ENCODE measurements at places on chromosomes 12 and 14.
A peak's percentile ranks its signal among the peaks of the same experiment; 100 is the strongest.

- no peaks in the 10 kb centered on the region for H3K36me3 ChIP-seq
- H3K4me3 ChIP-seq = no peak overlapping the region
- H3K4me1 ChIP-seq = peaks cover 12% of the 10 kb centered on the region
- H3K27ac ChIP-seq = no peak overlapping the region
- DNase-seq = no peak
These were observed 162.3 kb downstream of the DAD1 start for GRCh38 chr14:22426711-22427110.

- peak overlapping the region; percentile 95 for H3K27ac ChIP-seq
- peaks cover 36% of the 10 kb centered on the region for H3K36me3 ChIP-seq
- H3K27me3 ChIP-seq = no peaks in the 10 kb centered on the region
- DNase-seq = peak; percentile 86
- H3K4me3 ChIP-seq = peak overlapping the region; percentile 59
These were observed 38.7 kb downstream of the SH2B3 start for GRCh38 chr12:111444314-111444924.

- no peak overlapping the region for H3K4me3 ChIP-seq
- no peak for DNase-seq
- H3K27me3 ChIP-seq = no peaks in the 10 kb centered on the region
- no peaks in the 10 kb centered on the region for H3K4me1 ChIP-seq
- no peak overlapping the region for H3K27ac ChIP-seq
These were observed 56.2 kb downstream of the MIPOL1 start for GRCh38 chr14:37253905-37254304.

DNA sequence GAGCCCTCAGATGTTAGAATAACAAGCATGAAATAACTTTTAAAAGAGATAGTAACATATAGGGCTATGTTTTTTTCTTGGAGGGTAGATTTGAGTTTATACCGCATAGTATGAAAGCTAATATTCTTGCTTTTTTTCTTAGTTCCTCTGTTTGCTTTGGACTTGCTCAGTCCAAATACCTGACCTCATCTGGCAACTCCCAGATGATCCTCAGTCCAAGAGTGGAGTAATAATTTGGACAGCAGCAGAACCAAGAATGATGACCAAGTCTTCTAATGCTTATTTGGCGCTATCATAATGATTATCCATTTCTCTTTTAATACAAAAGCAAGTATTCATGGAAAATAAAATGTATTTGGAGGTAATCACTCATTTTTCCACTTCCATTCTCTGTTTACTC, 45.6 kb downstream of the GUCY2C start:
- no peaks in the 10 kb centered on the region for H3K27me3 ChIP-seq

- DNase-seq = no peak
- H3K4me1 ChIP-seq = peaks cover 15% of the 10 kb centered on the region
- no peak overlapping the region for H3K4me3 ChIP-seq
- no peak overlapping the region for H3K27ac ChIP-seq
These were observed 45.7 kb upstream of the ITPR2 start for GRCh38 chr12:26878661-26879119.

DNA sequence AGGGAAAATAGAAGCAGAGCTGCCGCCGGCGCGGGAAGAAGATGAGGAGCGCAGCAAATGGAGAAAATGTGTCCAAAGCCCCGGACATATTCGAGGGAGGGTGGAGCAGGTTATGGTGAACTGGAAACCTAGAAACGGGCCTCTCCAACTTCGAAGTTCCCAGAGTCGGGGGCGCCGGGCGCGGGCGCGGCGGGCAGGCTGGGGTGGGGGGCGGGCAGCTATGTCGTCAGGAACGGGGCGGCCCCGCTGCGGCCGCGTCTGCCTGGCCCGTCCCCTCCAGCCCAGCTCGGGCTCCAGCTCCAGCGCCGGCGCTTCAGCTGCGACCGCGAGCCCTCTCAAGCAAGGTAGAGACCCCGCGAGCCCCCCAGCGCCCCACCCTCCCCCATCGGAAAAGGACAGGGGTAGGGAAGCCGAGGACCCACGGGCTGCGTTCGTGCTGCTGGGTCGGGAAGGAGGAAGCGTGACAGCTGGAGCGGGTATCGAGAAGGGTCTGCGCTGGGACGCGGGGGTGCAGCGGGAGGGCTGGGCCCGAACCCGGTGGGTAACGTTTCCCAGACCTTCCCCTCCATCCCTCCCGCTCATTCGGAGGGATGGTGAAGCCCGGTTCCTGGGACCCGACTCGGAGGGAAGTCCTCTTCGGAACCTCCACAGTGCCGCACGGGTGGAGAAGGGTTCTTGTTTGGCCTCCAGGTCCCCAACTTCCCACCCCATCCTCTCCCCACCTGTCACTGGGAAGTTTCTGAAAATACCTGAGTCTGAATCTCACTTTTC, 1.0 kb downstream of the DGKA start:
- H3K27ac ChIP-seq = peak overlapping the region; percentile 83
- no peaks in the 10 kb centered on the region for H3K27me3 ChIP-seq
- H3K36me3 ChIP-seq = no peaks in the 10 kb centered on the region
- H3K4me3 ChIP-seq = peak overlapping the region; percentile 99
- peaks cover 8% of the 10 kb centered on the region for H3K4me1 ChIP-seq

- no peaks in the 10 kb centered on the region for H3K36me3 ChIP-seq
- peaks cover 15% of the 10 kb centered on the region for H3K27me3 ChIP-seq
- no peak overlapping the region for H3K4me3 ChIP-seq
- H3K27ac ChIP-seq = no peak overlapping the region
These were observed 4.9 kb downstream of the HRK start for GRCh38 chr12:116876151-116876869.

DNA sequence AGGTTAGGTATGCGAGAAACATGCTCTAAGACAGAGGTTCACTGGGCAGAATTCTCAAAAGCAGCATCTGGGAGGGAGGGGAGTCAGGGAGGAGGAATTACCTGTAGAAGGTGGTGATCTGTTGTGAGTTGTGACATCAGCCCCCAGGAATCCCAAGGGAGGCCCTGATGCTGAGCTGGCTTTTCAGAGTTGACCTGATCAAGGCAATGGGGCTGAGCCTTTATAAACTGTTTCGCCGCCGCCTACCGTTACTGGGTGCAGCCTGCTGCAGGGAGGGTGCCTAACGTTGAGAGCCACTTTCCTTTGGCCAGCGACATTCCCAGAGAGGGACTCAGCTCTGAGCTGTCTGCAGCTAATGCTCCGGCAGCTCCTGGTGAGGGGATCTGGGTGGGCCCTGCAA, 257.9 kb upstream of the TMEM132C start:
- no peak overlapping the region for H3K27ac ChIP-seq
- H3K4me1 ChIP-seq = no peaks in the 10 kb centered on the region
- H3K4me3 ChIP-seq = no peak overlapping the region
- H3K27me3 ChIP-seq = no peaks in the 10 kb centered on the region

DNA sequence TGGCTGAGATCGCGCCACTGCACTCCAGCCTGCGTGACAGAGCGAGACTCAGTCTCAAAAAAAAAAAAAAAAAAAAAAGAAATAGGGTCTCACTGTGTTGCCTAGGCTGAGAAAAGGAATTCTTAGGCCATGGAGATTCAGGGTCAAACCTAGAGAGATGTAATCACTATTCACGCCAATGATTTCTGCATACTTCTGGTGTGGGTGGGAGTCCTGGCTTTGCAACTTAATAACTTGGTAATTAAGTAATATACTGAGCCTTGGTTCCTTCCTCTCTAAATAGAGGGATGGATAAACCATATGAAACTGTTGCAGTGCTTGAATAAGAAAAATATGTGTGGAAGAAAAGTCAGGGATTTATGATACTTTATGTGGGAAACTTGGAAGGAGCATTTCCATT, 2.7 kb downstream of the ZNF410 start:
- DNase-seq = no peak
- peaks cover 11% of the 10 kb centered on the region for H3K4me1 ChIP-seq
- H3K27me3 ChIP-seq = no peaks in the 10 kb centered on the region
- peaks cover 3% of the 10 kb centered on the region for H3K36me3 ChIP-seq
- H3K27ac ChIP-seq = no peak overlapping the region

DNA sequence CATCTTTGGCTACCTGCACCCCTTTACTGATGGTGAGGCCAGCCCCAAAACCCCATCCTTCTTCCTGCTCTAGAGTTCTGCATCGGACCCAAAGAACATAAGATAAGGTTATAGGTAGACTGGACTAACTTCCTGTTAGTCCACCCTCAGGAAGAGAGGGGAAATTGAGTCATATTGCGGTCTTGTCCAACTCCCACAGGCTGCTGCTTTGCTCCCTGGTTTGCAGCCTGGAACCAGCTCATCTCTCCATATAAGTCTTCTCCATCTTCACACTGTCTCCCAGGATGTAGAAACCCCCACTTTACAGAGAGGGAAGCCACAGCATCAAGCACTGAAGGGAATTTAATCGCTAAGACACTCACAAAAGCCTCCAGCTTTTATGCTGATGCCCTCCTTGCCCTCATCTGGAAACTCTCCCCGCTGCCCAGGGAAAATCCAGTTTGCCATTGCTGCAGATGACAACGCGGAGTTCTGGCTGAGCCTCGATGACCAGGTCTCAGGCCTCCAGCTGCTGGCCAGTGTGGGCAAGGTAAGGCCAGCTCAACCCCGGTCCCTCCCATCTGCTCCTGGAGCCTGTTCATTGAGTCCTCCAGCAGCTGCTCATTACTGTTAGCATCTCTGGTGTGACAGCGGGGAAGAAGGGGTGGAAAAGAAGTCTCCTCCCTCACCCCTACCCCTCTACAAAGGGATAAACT, 85.3 kb downstream of the B4GALNT3 start:
- no peaks in the 10 kb centered on the region for H3K27me3 ChIP-seq
- H3K4me1 ChIP-seq = no peaks in the 10 kb centered on the region
- no peak overlapping the region for H3K4me3 ChIP-seq
- no peaks in the 10 kb centered on the region for H3K36me3 ChIP-seq
- no peak for DNase-seq

DNA sequence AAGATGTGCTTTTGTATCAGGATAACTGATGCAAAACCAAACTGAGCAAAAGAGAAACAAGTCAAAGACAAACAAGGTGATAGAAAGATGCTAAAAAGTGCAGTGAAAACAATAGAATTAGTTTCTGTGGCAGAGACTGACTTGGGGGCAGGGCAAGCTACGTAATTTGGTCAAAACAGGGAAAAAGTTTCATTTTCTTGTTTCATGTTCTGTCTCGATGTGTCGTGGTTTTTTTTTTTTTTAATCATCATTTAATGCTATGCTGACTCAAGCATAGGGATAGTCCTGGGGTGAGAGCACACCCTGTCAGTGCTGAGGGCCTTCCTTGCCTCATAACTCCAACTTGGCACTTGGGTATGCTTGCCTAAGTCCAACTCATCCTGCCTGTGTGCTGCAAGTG, 144.1 kb upstream of the PTPRQ start:
- peak overlapping the region; percentile 46 for H3K4me3 ChIP-seq
- H3K4me1 ChIP-seq = peaks cover 26% of the 10 kb centered on the region
- H3K27ac ChIP-seq = peak overlapping the region; percentile 73

All from GM12878 (cell line).